ENCODE measurements at places on chromosomes 6 and 20.

- no peak for DNase-seq
Measured at GRCh38 chr20:58106143-58106750, 122.2 kb downstream of the ANKRD60 start.

- DNase-seq, result no peak
Measured at GRCh38 chr20:54355631-54356280, 119.6 kb upstream of the DOK5 start.

- no peak for DNase-seq
Measured at GRCh38 chr6:80333342-80333741, 226.9 kb downstream of the BCKDHB start.

DNA sequence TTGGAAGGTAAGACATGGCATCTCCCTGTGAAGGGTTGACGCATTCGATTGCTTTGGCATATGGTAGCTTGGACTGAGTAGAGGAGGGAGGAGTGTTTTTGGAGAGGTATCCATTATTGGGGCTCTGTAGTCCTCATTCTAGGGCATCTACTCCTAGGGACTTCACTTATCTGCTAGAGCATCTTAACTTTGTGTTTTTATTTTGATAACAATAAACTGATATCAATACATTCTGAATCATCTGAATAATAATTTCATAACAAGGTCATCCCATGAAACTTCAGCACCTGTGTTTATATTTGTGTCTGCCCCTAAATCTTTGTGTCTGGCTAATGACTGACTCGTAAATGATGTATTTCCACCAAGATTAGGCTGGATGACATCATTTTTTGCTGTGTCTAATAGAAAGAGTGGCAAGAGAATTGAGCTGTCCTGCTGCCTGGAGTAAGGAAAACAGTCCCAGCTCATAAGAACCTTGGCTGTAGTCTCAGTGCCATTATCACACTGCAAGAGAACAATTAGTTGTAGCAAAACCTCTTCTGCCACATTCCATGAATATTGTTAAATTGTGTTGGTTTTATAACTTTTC lies 288.5 kb downstream of the PRL start:
- DNase-seq, result no peak

DNA sequence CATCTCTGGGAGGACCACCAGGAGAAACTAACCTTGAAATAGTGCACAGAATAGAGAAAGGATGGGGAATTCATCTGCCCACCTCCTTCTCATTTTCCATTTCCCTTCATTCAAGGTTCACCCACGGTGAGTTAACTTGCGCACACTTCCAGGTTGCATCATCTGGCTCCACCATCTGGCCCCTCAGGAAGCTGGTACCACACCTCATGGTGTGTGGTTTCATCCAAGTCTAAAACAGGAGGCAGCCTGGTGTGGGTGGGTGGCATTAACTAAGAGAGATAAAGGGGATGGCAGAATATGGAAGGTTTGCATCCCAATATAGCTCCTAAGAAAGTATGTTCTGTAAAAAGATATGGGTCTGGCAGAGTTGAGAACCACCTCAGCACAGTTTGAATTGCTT lies 3.8 kb downstream of the ZNF334 start:
- DNase-seq, result no peak

DNA sequence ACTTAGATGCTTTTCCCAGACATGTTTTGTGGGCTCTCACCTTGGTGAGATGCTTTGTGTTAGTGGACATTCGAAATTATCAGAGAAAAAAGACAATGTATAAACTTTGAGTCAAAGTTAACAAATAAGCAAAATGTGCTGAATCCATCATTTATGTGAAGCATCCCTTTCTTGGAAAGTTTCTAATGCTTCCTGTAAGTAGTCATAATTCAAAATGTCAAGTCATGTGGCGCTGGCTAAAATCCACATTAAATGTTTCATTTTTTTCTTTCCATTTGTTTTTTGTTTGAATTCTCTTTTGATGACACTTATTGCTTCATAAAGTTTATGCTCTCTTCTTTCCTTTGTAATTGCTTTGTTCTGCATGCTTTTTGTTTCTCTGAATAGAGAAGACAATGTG lies 107.2 kb upstream of the CENPW start:
- DNase-seq, result no peak

- DNase-seq, result no peak
Measured at GRCh38 chr20:39133201-39133600, 171.1 kb downstream of the DHX35 start.

- no peak for DNase-seq
Measured at GRCh38 chr6:111925296-111925695, 52.0 kb upstream of the FYN start.

GRCh38 chr6:78615430-78615904 lies 251.9 kb upstream of the IRAK1BP1 start:
- DNase-seq, result no peak

DNA sequence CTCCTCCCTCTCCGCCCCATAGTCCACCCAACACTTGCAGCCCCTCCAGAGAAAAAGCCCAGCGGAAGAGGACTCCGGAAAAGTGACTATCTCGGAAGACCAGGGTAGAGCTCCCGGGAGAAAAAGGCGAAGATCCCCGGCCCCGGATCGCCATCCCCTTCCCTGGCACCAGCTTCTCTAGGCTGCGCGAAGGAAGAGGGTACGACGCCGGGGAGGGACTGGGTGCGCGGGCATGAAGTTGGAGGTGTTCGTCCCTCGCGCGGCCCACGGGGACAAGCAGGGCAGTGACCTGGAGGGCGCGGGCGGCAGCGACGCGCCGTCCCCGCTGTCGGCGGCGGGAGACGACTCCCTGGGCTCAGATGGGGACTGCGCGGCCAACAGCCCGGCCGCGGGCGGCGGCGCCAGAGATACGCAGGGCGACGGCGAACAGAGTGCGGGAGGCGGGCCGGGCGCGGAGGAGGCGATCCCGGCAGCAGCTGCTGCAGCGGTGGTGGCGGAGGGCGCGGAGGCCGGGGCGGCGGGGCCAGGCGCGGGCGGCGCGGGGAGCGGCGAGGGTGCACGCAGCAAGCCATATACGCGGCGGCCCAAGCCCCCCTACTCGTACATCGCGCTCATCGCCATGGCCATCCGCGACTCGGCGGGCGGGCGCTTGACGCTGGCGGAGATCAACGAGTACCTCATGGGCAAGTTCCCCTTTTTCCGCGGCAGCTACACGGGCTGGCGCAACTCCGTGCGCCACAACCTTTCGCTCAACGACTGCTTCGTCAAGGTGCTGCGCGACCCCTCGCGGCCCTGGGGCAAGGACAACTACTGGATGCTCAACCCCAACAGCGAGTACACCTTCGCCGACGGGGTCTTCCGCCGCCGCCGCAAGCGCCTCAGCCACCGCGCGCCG lies 822 bp downstream of the FOXQ1 start:
- no peak for DNase-seq

- no peak for DNase-seq
Measured at GRCh38 chr20:45073221-45073620, 27.7 kb downstream of the KCNS1 start.

DNA sequence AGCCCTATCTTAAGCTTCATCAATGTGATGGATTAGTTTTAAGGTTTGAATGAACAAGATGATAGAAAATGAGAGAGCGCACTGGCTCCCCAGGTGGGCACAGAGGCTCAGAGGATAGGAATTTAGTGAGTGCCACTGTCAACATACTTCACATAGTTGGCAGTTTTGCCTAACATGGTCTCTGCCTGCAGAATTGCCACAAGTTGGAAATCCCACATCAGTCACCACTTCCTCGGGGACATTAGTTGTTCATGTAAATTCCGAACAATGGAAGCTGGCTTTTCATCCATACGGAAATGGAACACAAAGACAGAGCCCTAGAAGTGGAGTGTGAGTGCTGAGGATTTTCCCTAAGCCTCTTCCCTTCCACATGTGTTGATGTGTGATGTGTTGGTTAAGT lies 123.9 kb upstream of the PHACTR1 start:
- no peak for DNase-seq

DNA sequence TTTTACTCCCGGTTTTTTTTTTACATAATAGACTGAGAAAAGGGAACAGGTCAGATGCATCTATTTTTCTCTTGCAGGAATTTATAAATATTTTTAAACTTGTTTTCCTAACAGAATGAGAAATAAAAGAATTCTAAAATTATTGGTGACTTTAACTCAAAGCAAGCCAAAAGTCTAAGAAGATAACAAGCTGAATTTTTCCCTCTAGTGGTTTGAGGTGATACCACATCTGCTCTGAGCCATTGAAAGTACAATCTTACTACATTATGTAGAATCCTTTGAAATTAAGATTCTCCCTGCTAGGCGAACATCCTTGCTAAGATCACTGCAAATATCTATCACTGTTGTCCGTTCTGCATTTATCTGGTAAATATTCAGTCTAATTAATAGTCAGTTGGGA lies 10.7 kb upstream of the STMND1 start:
- no peak for DNase-seq

DNA sequence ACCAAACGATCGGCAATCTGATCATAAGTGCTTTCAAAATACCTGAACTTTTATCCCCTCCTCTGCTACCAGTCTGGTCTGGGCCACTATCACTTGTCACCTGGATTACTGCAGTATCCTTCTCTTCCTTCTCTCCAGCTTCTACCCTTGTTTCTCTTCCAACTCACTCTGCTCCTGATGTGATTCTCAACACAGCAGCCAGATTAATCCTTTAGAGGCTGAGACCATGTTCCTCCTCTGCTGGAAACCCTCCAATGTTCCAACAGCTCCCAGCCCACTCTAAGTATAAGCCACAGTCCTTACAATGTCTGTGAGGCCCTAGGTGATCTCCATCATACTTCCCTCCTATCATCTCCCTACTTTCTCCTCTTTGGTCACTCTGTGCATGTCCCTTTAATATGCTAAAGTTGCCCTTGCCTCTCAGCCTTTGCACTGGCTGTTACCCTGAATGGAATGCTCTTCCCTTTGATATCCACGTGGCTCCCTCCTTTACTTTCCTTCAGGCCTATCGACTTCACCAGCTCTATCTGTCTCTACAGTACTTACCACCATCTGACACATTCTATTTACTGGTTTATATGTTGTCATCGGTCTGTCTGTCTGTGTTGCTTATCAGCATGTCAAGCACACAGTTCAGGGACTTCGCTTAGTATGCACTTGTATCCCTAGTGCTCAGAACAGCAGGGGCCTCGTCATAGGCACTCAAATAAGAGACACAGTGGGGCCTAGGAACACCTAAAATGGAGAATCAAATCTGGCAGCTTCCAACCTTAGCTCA lies 35.0 kb upstream of the RNF24 start:
- no peak for DNase-seq

DNA sequence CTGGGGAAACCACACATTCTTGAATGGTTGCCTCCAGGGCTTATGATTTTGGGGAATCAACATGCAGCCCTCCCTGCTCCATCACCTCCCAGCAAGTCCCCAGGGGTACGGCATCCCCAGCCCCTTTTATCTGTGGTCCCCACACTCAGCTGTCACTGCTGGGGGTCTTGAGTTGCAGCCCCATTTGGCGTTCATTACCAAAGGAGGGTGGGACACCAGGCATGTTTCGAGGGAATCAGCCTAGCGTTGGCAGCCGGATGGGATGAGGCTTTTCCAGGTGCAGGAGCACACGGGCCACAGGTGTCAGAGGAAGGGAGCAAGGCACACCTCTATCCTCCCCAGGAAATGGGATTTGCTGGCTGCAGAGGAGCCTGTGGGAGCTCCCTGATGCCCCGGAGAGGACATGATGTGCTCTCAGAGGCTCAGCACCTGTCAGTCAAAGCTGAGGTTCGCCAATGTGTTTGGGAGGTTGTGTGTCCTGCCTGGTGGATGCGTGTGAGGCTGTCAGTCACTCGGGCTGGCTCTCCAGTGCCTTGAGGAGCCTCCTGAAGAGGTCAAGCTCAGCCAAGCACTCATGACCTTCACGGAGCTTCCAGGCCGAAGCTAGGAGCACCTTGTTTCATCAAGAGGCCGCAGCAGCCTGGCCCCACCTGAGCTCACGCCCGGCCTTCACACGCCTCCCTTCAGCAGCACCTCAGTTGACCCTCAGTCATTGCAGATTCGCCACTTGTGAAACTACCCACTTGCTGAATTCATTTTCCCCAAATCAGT lies 95.0 kb downstream of the ERMARD start:
- peak; percentile 30 for DNase-seq

Measured in right cardiac atrium (tissue), 5 donors.